ENCODE measurements at places on chromosomes 1 and 21. TPM values are rescaled to one million over a fixed set of nuclear protein-coding genes. Genes with fewer than 3 reads are reported as not detected.
A peak's percentile ranks its signal among the peaks of the same experiment; 100 is the strongest.

SH2D5 gene
- 0.40 TPM for polyA plus RNA-seq

- DNase-seq, result peak; percentile 28
Measured at GRCh38 chr1:156246241-156246780, 1.5 kb downstream of the PAQR6 start.

DNA sequence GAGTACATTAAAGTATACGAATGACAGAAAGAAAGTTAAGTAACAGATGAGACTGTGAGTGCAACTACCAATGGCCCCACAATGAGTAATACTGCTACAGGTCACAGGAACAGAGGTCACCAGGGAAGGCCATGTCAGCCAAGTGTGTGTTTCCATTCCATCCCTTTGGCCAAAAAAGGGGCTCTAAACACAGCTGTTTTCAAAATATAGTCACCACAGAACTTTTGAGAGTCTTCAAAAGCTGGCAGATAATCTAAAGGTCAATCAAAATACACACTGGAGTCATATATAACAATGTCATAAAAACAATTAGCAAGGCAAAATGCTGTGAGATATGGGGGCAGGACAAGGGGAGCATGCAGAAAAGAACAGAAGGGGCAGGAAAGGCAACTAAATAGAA is 10.2 kb downstream of the USP24 start:
- no peak for DNase-seq

DNA sequence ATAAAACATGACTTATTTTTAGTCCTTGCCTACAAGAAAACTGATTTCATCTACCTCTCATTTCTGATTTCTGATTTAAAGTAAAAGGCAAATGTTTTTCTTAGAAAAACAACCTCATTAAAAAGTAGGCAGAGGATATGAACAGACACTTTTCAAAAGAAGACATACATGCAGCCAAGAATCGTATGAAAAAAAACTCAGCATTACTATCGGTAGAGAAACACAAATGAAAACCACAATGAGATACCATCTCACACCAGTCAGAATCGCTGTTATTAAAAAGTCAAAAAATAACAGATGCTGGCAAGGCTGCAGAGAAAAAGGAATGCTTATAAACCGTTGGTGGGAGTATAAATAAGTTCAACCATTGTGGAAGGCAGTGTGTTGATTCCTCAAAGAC is 16.2 kb downstream of the ODR4 start:
- no peak for DNase-seq

DNA sequence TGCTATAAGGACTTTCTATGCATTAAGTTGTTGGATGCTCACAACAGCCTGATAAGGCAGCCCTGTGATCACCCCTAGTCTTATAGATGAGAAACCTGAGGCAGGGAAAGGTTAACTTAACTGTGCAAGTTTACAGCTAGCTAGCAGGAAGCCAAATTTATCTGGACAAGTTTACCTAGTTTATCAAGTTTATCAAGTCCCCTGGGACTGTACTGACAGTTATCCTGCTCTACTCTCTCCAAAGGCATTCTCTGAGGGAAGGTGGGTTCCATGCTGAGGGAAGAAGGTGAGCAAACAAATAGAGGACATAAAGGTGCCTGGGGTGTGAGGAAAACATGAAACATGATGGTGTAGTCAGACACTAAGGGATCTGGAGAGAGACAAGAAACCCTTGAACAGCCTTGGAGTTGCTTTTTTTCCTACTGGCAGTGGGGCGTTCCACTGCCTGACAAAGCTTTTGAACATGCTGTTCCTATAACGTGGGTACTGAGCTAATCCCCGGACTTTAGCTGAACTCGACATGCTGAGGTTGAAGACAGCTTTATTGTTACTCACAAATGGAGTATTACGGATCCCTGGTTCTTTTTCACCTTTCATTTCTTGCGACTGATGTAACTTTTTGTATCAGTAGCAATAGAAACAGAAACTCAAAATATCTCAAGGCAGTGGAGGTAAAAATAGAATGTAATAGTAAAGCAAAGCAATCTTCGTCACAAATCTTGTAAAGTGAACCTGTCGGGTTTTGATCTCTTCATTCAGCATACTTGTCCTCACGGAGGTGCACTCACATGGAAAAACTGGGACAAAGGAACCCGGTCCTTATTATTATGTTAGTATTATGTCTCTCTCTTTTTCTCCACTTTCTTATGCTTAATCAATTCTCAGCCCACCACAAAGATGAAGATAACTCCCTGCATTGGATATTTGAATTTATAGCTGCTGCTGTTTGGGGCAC is 42.4 kb upstream of the ESRRG start:
- no peak for DNase-seq

DCST2 gene
- 0.99 TPM for polyA plus RNA-seq

CSF3R gene
- 2.4 TPM for polyA plus RNA-seq

DNA sequence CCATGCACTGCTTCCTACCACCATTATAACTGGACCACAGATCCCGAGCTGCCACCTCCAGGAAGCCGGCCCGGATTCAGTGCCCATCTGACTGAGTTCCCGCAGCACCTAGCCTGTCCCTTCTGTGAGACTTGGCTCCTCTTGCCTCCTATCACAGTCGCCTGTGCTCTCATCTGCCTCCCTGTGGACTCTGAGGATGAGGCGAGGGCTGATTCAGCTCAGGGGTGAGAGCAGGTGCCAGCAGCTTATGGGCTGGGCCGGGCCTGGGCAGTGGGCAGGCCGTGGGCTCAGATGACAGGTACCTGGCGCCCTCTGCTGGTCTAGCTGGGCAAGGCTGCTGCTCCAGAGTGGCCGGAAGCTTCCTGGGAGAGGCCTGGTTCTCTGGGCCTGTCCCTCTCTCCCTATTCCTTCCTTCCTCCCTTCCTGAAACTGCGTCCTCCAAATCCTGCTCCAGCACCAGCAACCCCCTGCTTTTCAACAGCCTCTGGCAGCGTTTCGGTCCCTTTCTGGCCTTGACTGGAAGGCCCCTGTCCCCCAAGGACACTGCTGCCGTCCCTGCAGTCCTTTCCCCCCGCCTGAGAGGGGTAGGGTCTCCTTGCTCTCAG is 17.3 kb upstream of the PCSK9 start:
- peak; percentile 77 for DNase-seq

DNA sequence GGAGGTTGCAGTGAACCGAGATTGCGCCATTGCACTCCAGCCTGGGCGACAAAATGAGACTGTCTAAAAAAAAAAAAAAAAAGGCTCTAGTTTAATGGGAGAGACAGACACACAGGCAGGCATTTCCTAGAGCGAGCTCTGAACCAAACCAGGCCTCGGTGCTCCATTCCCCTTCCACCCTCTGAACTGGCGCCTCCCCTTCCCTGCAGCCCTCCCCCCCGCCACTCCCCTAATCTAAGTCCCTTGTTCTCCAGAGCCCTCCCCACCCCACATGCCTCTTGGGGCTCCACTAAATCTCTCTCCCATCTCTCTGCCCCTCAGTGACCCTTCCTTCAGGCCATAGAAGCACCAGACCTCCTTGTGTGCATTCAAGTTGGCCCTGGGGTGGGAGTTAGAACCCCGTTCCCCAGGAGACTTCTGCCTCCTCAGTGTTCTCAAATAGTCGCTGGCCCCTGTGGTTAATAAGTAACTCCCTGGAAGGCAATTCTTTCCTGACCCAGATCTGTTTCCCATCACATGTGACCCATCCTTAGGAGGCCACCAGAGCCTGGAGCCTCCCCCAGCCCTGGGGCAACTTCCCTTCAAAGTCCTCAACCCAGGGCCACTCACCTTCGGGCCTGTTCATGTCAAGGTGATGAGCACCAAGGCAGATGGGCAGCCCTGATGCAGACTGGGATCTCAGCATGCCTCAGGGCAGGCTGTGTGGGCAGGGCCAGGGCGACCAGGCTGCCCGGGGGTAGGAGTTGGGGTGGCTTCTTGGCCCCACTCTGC is 42.6 kb upstream of the EPB41 start:
- no peak for DNase-seq

- DNase-seq, result no peak
Measured at GRCh38 chr1:162019006-162019405, 4.7 kb downstream of the OLFML2B start.

GRCh38 chr1:228392111-228392936 is 14.3 kb downstream of the TRIM11 start:
- no peak for DNase-seq

DNA sequence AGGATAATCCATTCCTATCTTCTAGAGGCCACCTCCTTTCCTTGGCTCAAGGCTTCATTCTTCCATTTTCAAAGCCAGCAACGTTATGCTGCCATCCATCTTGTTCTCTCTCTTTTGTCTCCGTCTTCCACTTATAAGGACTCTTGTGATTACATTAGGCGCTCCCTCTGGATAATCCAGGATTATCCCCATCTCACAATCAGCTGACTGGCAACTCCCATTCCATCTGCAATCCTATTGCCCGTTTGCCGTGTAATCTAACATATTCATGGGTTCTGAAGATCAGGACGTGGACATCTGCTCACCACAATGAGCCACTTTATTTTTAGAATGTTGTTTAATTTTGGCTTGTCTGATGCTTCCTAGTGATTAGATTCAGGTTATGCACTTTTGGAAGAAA is 89.3 kb downstream of the EBNA1BP2 start:
- no peak for DNase-seq

GRCh38 chr21:41559658-41560631 is 52.0 kb upstream of the TMPRSS2 start:
- no peak for DNase-seq
